ENCODE measurements at places on chromosomes 13 and 19. TPM values are rescaled to one million over a fixed set of nuclear protein-coding genes. Genes with fewer than 3 reads are reported as not detected.

PSG3 gene
- total RNA-seq: not detected

YJEFN3 gene
- total RNA-seq: 0.20 TPM

MFSD12 gene
- 47.5 TPM for total RNA-seq

BEST2 gene
- not detected for total RNA-seq

RFPL4AL1 gene
- 0.22 TPM for total RNA-seq

APBA3 gene
- 20.6 TPM for total RNA-seq

NKG7 gene
- not detected for total RNA-seq

EDDM13 gene
- total RNA-seq: 2.4 TPM

Measured in lung microvascular endothelial cell (primary cell).